ENCODE measurements at places on chromosomes 7 and 10.

DNA sequence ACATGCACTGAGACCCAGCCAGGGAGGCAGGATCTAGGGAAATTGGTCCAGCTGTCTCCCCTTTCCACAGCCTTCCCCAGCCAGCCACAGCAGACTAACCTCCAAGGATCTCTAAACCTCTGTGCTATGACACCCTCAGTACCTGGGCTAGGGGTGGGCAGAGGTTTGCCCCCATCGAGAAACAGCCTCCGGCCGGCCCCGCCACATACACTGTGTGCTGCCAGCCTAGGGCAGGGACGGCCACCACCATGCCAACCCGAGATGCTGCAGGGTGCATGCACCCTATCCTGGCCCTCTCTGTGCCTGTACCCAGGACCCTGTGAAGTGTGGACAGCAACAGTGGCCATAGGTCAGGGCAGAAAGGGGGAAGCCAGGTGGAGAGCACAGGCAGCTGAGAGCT, 58.1 kb downstream of the PARP12 start:
- no peak for DNase-seq

- no peak for DNase-seq
These were observed 13.6 kb upstream of the ITGB1 start for GRCh38 chr10:32971536-32972091.

DNA sequence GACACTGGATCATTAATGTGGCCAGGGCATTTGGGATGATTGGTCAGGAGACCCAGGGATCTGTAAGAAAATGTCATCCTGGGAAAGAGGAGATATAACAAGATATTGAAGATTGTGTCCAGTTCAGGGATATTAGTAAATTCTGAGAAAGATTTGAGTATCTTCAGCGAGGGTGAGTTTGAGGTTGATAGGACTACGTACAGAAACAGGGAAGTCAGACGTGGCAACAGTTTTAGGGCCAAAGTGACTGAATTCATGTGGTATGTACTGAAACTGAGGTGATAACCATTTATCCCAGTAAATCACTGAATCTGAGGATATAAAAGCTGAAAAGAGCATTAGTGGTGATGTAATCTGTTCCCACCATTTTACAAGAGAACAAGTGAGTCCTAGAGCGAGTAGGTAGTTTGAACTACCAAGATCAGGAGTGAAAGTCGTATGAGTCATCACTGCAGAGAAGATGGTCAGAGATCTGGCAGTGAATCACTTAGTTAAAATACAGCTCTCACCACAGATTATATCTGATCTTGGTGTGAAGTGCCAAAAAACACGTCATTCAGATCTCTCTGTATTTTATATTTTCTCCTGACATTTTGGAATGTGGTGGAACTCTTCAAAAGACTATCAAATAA, 220.5 kb downstream of the CDK14 start:
- DNase-seq, result peak; percentile 57

DNA sequence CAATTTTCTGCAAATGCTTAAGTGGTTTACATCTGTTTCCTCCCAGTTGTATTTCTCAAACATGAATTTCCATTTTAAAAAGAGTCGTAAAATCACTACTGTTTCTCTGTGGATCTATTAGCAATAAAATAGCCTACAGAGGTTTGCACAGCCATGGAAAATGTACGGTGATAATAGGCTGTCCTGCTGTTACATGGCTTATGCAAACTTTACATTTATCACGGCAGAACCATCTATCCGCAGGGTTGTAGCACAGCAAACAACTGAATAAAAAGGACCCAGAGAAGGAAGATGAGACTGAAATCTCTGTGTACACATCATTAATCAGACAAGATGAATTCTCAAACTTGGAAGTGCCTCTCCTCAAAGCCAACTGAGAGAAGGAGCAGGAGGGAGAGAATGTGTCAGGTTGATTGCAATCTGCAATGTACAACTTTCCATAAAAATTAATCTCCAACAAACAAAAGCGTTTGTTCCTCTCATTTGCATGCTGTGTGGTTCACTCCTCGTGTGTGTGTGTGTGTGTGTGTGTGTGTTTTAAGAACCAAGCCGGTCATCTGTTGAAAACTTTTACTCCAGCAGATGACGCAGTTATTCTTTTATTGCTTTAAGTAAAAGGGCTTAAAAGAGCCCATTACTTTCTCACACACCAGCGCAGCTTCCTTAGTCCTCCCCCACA, 279.3 kb downstream of the SKAP2 start:
- DNase-seq, result no peak

- DNase-seq, result no peak
These were observed 511.1 kb upstream of the C7orf33 start for GRCh38 chr7:148079206-148080080.

- no peak for DNase-seq
These were observed 6.7 kb upstream of the KLRG2 start for GRCh38 chr7:139490130-139490529.

GRCh38 chr7:75532639-75533038, 40.5 kb downstream of the SPDYE5 start:
- DNase-seq, result no peak

DNA sequence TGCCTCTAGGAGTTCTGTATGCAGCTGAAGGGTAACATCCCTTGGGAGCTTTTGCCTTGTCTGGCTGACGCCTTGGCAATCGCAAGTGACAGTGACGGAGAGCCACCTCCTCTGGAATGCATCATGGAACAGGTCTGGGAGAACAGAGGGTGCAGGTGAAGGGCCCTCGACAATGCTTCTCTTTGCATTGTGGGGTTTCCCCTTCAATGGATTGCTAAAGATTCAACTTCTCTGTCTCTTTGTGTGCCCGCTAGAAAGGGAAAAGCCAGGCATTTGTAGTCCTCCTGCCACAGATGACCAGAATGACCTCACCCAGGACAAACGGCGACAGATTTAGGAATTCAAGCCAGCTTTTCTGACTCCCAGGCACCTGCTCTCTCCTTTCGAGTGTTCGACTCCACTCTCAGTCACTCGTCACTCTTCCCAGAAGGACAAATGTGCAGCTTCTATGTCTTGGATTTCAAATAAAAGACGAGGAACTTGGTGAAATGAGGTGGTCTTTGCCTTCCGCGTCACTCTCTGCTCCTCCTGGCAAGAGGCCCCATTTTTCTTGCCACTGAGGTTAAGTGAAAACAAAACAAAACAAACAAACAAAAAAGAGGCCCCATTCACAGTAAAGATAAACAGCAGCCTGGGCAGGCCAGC, 26.1 kb downstream of the IL2RA start:
- DNase-seq, result peak; percentile 1

- no peak for DNase-seq
These were observed 34.5 kb downstream of the CHN2 start for GRCh38 chr7:29229066-29229465.

- DNase-seq, result no peak
These were observed 8.3 kb upstream of the PRKAG2 start for GRCh38 chr7:151885202-151885580.

GRCh38 chr10:3476186-3476585, 303.6 kb upstream of the PITRM1 start:
- no peak for DNase-seq

DNA sequence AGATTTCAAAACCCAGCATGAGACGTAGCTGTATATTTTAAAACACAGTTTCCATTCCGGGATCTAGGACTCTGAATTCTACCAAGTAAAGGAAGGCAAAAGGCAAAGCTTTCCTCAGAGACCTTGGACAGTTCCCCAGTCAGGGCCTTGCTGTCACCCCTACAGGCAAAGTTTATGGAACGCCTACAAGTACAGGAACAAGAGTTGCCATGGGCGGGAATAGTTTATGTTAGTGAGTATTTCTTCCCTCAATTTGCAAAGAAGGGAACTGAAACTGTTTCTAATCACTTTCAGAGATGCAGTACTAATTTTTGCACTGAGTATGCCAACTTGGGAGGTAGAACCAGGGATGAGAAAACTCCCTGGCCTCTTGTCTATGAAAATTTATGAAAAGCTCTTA, 68.2 kb upstream of the LRGUK start:
- DNase-seq, result no peak

DNA sequence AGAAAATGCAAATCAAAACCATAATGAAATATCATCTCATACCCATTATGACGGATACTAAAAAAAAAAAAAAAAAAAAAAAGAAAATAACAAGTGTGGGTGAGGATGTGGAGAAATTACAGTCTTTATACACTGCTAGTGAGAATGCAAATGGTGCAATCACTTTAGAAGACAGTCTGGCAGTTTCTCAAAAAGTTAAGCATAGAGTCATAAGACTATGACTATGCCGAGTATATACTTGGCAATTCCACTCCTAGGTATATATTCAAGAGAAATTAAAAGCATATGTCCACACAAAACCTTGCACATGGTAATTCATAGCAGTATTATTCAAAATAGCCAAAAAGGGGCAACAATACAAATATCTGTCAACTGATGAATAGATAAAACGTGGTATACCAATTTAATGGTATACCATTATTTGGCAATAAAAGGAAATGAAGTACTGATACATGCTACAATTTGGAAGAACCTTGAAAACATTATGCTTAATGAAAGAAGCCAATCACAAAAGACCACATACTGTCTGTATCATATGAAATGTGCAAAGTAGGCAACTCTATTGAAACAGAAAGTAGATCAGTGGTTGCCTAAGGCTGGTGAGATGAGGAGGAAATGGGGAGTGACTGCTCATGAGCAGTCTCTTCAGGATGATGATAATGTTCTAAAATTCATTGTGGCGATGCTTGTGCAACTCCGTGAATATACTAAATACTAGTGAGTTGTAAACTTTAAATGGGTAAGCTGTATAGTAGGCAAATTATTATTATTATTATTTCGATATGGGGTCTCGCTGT, 90.1 kb upstream of the NANOS1 start:
- DNase-seq, result no peak

DNA sequence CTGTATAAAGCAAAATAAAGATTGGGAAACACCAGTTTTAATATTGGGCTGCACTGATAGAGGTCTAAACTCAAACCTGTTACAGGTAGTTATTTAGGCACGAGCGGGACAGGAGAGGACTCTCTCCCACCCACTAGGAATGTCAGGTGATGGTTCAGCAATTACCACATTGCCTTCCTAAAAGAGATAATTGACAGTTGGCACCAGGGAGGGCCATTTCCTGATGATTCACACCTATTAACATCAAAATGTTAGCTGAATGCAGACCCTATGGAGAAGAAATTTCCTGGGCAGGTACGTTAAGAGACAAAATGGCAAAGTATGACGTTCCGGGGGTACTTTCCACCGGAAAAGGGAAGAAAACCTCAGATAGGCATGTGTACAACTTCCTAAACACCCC, 272.6 kb downstream of the SDHAF3 start:
- DNase-seq, result no peak

DNA sequence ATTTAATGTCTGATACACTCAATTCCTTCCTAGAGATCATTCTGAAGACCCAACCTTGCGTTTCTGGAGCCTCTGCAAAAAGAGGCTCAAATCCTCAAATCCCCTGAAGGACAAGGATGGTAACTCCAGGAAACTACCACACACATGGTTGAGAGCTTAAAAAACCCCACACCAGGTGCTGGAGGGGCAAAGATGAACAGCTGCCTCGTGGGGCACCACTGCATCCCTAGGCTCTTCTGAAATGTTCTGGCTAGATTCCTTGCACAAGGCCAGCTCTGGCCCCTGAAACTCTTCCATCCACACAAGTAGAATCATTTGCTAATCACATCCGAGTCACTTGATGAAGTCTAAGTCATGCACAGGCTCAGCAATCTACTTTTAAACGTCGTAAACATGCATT, 286.6 kb downstream of the ELMO1 start:
- DNase-seq, result no peak

DNA sequence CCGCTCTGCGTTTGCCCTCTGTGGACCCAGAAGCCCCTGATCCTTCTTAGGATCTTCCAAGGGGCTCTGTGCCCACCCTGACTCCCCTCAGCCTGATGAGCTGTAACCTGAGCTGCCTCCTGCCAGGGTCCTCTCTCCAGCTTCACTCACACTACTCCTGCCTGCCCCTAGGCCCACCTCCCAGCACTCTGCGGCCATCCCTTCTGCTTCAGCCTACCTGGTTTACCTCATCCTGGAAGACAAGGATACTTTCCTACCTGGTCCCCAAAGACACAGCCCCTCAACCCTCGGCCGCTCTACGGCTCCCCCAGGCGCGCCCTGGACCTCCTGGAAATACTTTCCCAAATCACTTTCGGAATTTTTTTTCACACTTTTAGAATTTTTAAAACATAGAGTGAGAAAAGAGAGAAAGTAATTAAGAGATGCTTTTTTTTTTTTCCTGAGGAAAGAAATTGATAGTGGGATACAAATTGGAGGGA, 6.4 kb upstream of the ZNF862 start:
- no peak for DNase-seq

DNA sequence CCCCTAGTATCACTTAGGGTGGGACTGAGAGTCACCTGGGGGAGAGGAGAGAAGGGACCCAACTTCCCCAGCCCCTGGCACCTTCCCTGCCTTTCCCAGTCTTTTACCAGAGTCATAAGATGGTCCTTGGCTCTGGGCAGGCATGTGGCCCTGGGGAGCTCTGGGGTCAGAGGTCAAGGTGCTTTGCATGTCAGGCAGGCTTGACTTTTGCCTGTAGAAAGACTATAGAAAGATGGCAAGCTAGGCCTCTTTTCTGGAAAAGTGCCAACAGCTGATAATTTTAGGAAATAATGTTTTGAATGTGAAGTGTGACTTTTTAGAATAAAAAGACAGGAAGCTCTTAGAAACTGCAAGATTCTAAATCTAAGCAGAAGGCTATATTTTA, 67.5 kb downstream of the MKI67 start:
- DNase-seq, result no peak

DNA sequence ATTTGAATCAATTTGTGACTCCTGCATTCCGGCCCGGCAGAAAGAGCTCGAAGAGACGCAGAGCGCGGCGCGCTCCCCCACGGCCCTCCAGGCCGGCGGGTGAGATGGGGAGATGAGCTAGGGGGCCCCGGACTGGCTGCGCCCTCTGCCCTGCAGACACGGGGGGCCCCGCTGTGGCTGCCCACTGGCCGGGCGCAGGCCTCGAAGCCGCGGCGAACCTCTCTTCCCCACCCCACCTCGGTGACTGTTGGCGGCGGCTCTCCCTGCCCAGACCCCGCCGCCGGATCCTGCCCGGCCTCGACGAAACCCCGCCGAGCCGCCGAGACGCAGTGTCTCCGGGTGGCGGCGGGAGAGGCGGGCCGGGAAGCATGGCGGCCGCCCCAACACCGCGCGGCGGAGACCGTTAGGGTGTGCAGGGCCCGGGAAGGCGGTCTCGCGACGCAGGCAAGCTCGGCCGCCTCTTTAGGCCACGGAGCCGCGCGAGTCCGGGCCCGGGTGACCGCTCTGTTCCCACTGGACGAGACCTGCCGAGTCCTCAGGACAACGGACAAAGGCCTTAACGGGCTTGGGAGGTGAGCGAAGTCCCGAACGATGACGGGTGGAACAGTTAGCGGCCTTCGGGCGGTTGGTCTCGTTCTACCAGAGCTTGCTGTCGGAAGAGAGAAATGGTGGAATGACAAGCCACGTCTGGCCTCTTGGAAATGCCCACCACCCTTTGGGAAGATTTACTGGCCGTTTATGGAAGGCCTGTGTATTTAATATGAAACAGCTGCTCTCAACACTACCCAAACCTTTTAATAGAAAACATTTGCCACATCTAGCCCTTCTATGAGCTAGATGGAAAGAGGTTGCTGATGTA, 24.3 kb downstream of the NUP42 start:
- no peak for DNase-seq

- no peak for DNase-seq
These were observed 224.5 kb downstream of the DYNC1I1 start for GRCh38 chr7:95996886-95997285.
